ENCODE measurements at places on chromosomes 1 and 21. TPM values are rescaled to one million over a fixed set of nuclear protein-coding genes. Genes with fewer than 3 reads are reported as not detected.

- H3K27me3 ChIP-seq = no peaks in the 10 kb centered on the region
- H3K4me1 ChIP-seq = no peaks in the 10 kb centered on the region
- H3K4me3 ChIP-seq = no peak overlapping the region
- H3K27ac ChIP-seq = no peak overlapping the region
- DNase-seq = no peak
- H3K36me3 ChIP-seq = no peaks in the 10 kb centered on the region
These were observed 17.1 kb upstream of the SPSB1 start for GRCh38 chr1:9275567-9276034.

DNA sequence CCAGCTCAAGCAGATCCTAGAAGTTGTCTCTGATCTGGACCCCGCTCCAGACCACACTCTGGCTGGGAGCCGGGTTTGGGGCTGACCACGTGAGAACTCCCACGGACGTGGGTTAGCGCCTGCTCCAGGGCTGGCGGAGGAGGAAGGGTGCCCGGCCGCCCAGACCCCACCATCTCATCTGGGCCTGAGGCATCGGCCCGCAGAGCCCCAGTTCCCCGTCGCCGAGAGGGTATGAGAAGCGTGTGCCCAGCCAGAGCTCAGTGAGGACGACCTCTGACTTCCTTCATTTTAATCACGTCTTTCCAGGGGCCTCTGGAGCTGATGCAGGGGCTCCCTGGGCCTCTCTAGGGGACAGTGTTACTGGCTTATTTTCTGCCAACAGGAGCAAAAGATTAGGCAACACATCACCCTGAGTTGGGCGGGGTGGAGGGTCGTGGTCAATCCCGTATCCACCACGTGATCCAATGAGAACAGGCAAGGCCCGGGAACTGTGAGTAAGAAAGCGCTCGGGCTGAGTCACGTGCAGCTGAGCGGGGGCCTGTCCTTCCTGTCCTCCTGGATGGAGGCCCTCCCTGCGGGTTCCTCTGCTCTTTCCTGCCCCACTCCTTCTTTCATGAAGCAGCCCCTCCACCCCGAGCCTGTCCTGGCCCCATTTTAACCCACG is 81.1 kb downstream of the SIK1 start:
- H3K36me3 ChIP-seq = no peaks in the 10 kb centered on the region
- no peak for DNase-seq
- no peaks in the 10 kb centered on the region for H3K27me3 ChIP-seq
- no peak overlapping the region for H3K27ac ChIP-seq

GRCh38 chr1:21152423-21153100 is 24.1 kb downstream of the EIF4G3 start:
- H3K4me1 ChIP-seq = no peaks in the 10 kb centered on the region
- no peaks in the 10 kb centered on the region for H3K27me3 ChIP-seq
- H3K4me3 ChIP-seq = no peak overlapping the region
- H3K27ac ChIP-seq = no peak overlapping the region
- H3K36me3 ChIP-seq = peaks cover 16% of the 10 kb centered on the region

GRCh38 chr1:51421964-51422363 is 91.6 kb upstream of the TTC39A start:
- DNase-seq = no peak
- peak overlapping the region; percentile 50 for H3K4me3 ChIP-seq
- no peaks in the 10 kb centered on the region for H3K27me3 ChIP-seq
- H3K4me1 ChIP-seq = peaks cover 2% of the 10 kb centered on the region
- no peak overlapping the region for H3K27ac ChIP-seq
- no peaks in the 10 kb centered on the region for H3K36me3 ChIP-seq

GRCh38 chr1:200381256-200381984 is 28.4 kb downstream of the ZNF281 start:
- H3K36me3 ChIP-seq = no peaks in the 10 kb centered on the region
- H3K4me1 ChIP-seq = peaks cover under 1% of the 10 kb centered on the region
- no peak for DNase-seq
- H3K27me3 ChIP-seq = no peaks in the 10 kb centered on the region
- no peak overlapping the region for H3K27ac ChIP-seq
- H3K4me3 ChIP-seq = no peak overlapping the region

DNA sequence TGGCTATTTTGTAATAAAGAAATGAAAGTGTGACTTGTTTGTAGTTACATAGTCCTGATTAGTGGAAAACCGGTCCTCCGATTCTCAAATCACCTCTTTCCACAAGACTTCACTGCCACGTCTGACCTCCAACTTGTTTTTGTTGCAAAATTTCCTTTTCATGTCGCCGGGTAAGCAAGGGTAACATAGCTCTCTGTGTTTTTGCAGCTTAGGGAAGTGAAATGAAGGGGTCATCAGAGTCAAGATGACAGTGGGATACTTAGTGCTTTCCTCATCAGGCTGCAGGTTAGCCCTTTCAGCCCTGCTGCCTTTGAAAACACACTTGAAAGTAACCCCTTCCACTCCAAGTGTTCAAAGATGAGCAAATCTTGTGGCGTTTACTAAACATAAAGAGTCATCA is 217.9 kb downstream of the USP25 start:
- H3K36me3 ChIP-seq = peaks cover 11% of the 10 kb centered on the region
- H3K27ac ChIP-seq = no peak overlapping the region
- no peak for DNase-seq
- H3K27me3 ChIP-seq = no peaks in the 10 kb centered on the region

- no peaks in the 10 kb centered on the region for H3K27me3 ChIP-seq
- H3K27ac ChIP-seq = no peak overlapping the region
- no peak for DNase-seq
- peaks cover 4% of the 10 kb centered on the region for H3K36me3 ChIP-seq
These were observed 25.0 kb downstream of the PTPN22 start for GRCh38 chr1:113846391-113847035.

DNA sequence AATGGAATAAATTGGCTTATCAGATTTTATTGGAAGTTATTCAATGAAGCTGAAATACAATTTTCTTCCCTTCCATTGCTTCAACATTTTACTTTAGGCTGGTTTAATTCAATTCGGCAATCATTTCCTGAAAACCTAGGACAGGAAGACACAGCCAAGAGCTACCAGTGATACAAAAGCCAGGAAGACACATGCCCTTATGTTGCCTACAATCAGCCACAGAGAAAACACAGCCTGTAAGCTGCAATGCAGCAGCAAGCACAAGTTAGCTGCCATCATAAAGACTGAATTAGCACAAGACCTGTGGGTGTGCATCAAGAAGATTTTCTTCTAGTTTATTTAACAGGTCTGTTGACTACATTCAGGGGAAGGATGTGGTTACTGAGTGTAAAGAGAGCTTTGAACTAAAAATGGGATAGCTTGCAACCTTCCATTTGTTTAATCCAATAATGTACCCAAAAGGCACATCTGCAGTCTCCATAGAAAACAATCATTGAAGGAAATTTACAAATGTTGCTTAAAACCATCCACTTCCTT is 193.8 kb downstream of the KCNH1 start:
- no peak overlapping the region for H3K27ac ChIP-seq
- no peaks in the 10 kb centered on the region for H3K27me3 ChIP-seq
- H3K4me1 ChIP-seq = peaks cover 2% of the 10 kb centered on the region

DNA sequence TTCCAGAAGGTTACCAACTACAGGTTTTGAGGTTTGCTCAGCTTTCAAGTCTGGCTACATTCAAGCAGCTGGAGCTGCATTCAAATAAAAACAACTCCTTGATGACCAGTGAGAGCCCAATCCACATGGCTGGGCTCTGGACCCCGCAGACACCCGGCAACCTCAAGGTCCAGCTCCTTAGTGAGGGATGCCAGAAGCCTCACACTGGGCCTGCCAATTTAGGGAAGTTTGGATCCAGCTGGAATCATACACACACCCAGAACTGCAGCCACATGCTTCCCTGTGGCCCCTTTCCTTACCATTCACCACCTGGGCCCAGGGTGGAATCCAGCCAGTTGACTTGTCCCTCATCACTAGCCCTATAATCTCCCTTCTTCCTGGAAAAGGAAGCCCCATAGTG is 123.7 kb downstream of the UBE2U start:
- no peak overlapping the region for H3K27ac ChIP-seq
- H3K27me3 ChIP-seq = no peaks in the 10 kb centered on the region
- H3K4me1 ChIP-seq = peaks cover 2% of the 10 kb centered on the region
- H3K36me3 ChIP-seq = no peaks in the 10 kb centered on the region
- no peak overlapping the region for H3K4me3 ChIP-seq

- peaks cover 1% of the 10 kb centered on the region for H3K4me1 ChIP-seq
- no peak overlapping the region for H3K27ac ChIP-seq
- no peak for DNase-seq
- H3K4me3 ChIP-seq = peak overlapping the region; percentile 81
- H3K36me3 ChIP-seq = peaks cover 10% of the 10 kb centered on the region
These were observed 660 bp downstream of the PGBD5 start for GRCh38 chr1:230425252-230426091.

- peaks cover 16% of the 10 kb centered on the region for H3K4me1 ChIP-seq
- H3K27ac ChIP-seq = no peak overlapping the region
- no peak overlapping the region for H3K4me3 ChIP-seq
These were observed 14.5 kb downstream of the PLEKHO1 start for GRCh38 chr1:150164224-150164623.

DNA sequence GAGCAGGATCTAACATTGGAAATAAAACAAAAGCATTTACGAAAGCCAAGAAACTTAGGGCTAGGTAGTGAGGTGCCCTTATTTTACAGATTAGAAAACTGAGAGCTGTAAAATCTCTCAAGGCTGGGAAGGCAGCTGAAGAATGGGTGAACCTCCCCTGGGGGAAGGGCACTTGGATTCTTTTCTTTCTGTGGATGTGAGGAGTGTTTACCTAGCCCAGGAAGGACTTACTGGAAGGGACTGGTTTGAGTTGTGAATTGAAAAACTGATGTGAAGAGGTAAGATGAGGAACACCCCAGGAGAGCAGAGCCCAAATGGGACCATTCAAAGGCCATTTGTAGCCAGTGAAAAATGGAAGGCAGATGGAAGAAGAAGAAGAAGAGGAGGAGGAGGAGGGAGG is 74.7 kb upstream of the NGF start:
- H3K27me3 ChIP-seq = no peaks in the 10 kb centered on the region
- no peak for DNase-seq
- no peaks in the 10 kb centered on the region for H3K4me1 ChIP-seq
- H3K4me3 ChIP-seq = no peak overlapping the region
- no peak overlapping the region for H3K27ac ChIP-seq

GRCh38 chr1:64482720-64483119 is 12.8 kb downstream of the CACHD1 start:
- no peak overlapping the region for H3K27ac ChIP-seq
- peaks cover 11% of the 10 kb centered on the region for H3K4me1 ChIP-seq
- DNase-seq = no peak
- H3K4me3 ChIP-seq = no peak overlapping the region

GRCh38 chr1:110506541-110506940 is 12.4 kb downstream of the KCNA10 start:
- H3K4me1 ChIP-seq = no peaks in the 10 kb centered on the region
- H3K4me3 ChIP-seq = no peak overlapping the region
- H3K27ac ChIP-seq = no peak overlapping the region
- H3K36me3 ChIP-seq = no peaks in the 10 kb centered on the region
- DNase-seq = no peak

GRCh38 chr1:32362474-32363313 is at the start of the genes FAM229A and TSSK3:
FAM229A (minus strand) TSS chr1:32362485; CDS start chr1:32362091, 394 bp downstream.
TSSK3 (plus strand) TSS chr1:32362539; CDS start chr1:32362702, 163 bp downstream.
- peak; percentile 61 for DNase-seq
- peak within 1 kb of the TSS; percentile 45 for H3K4me3 ChIP-seq
- peaks cover 55% of the 10 kb centered on the region for H3K36me3 ChIP-seq
- no peaks in the 10 kb centered on the region for H3K27me3 ChIP-seq
- H3K4me1 ChIP-seq = no peaks in the 10 kb centered on the region

DNA sequence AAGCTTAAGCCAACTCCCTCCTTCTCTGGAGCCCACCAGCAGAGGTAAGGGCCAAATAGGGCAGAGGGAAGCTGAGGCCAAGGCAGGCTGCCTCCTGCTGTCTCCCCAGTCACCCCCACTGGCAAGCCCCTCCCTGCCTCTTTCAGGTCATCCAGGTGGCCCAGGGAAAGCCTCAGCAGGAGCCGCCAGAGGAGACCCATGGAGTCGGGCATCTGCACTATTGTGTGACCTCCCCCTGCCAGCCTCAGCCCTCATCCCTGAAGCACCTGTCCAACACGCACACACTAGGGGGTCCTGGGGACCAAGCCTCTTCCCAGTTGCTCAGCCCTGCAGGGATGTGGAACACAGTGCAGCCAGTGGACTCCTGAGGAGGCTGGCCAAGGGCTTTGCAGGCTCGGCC is 5.3 kb upstream of the NAXE start:
- H3K4me3 ChIP-seq = no peak overlapping the region
- no peaks in the 10 kb centered on the region for H3K36me3 ChIP-seq
- no peaks in the 10 kb centered on the region for H3K4me1 ChIP-seq
- H3K27me3 ChIP-seq = no peaks in the 10 kb centered on the region

DNA sequence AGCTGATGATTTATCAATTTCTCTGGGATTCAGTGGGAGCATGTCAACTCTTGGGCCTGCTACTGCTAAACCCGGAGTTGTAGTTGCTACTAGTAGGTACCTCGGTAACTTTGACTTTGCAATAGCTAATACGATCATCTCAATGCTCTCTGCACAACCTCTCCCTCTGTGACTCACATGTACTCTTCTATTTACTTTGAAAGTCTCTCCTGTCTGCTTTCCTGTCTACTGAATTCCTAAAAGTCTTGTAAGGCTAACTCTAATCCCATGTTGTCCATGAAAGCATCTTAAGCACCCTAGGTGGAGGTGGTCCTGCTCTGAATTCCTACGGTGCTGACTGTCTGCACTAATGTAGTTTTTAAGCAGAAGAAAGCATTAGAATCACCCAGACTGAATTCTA is 29.3 kb downstream of the SLC9C2 start:
- H3K4me3 ChIP-seq = no peak overlapping the region
- no peaks in the 10 kb centered on the region for H3K4me1 ChIP-seq
- H3K36me3 ChIP-seq = no peaks in the 10 kb centered on the region
- no peak overlapping the region for H3K27ac ChIP-seq
- no peak for DNase-seq

- peak; percentile 59 for DNase-seq
- H3K4me1 ChIP-seq = no peaks in the 10 kb centered on the region
- H3K4me3 ChIP-seq = no peak overlapping the region
- H3K27ac ChIP-seq = no peak overlapping the region
- peaks cover 5% of the 10 kb centered on the region for H3K36me3 ChIP-seq
These were observed 9.2 kb downstream of the SFT2D2 start for GRCh38 chr1:168234846-168235547.

GRCh38 chr1:177309880-177310279 is 139.1 kb downstream of the BRINP2 start:
- no peaks in the 10 kb centered on the region for H3K27me3 ChIP-seq
- H3K4me1 ChIP-seq = no peaks in the 10 kb centered on the region
- no peak for DNase-seq
- no peaks in the 10 kb centered on the region for H3K36me3 ChIP-seq
- no peak overlapping the region for H3K4me3 ChIP-seq
- no peak overlapping the region for H3K27ac ChIP-seq

GRCh38 chr1:15155191-15155590 is 1.6 kb downstream of the TMEM51 start:
- no peak overlapping the region for H3K4me3 ChIP-seq
- H3K27me3 ChIP-seq = no peaks in the 10 kb centered on the region
- no peak overlapping the region for H3K27ac ChIP-seq
- no peaks in the 10 kb centered on the region for H3K4me1 ChIP-seq
- DNase-seq = no peak

- no peaks in the 10 kb centered on the region for H3K27me3 ChIP-seq
- H3K27ac ChIP-seq = no peak overlapping the region
- DNase-seq = no peak
- peaks cover 4% of the 10 kb centered on the region for H3K4me1 ChIP-seq
- no peaks in the 10 kb centered on the region for H3K36me3 ChIP-seq
- H3K4me3 ChIP-seq = no peak overlapping the region
These were observed 11.8 kb upstream of the IRF2BP2 start for GRCh38 chr1:234621657-234622335.

GRCh38 chr21:34890724-34891612 is 158.1 kb downstream of the RUNX1 start:
- no peaks in the 10 kb centered on the region for H3K4me1 ChIP-seq
- DNase-seq = peak; percentile 46

The RPL5 gene
- total RNA-seq = 1,586 TPM

The ZNF648 gene
- 1.4 TPM for total RNA-seq

The MYBPH gene
- not detected for total RNA-seq

The TNFRSF9 gene
- not detected for total RNA-seq

The CHAF1B gene
- total RNA-seq = 19.3 TPM
